Aorta (tissue), 5 donors: ENCODE measurements at places on chromosomes 16 and 17.
A peak's percentile ranks its signal among the peaks of the same experiment; 100 is the strongest.

DNA sequence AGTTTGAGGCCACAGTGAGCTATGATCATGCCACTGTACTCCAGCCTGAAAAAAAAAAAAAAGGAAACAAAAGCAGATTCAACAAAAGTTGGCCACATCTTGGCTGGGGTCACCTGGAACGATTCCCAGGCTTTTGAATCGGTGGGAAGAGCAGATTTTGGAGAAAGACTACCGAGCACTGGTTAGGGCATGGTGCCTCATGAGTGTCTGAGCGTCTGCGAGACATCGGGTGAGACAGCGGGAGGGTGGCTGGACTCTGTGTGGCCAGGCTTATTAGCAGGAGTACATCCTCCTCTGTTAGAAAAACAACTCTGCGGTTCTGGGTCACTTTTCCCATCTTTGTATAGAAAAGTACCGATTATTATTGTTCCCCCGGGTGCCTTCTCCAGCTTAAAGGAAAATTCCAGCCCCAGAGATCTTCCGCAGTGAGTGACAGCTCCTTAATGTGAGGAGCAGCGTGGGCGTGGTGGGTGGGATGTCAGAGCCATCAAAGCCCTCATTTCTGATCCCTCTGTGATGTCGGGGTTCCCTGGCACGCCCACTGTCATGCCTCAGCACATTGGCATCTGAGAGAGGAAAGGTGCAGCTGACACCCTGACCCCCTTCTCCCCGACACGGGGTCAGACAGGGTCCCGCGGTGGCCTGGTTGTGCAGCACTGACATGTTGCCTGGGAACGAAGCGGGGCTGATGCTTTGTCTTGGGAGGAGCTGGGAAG, 6.9 kb downstream of the RGS9 start:
- DNase-seq: peak; percentile 74

- DNase-seq: peak; percentile 31
These were observed 43.4 kb downstream of the COX4I1 start for GRCh38 chr16:85842848-85843247.

DNA sequence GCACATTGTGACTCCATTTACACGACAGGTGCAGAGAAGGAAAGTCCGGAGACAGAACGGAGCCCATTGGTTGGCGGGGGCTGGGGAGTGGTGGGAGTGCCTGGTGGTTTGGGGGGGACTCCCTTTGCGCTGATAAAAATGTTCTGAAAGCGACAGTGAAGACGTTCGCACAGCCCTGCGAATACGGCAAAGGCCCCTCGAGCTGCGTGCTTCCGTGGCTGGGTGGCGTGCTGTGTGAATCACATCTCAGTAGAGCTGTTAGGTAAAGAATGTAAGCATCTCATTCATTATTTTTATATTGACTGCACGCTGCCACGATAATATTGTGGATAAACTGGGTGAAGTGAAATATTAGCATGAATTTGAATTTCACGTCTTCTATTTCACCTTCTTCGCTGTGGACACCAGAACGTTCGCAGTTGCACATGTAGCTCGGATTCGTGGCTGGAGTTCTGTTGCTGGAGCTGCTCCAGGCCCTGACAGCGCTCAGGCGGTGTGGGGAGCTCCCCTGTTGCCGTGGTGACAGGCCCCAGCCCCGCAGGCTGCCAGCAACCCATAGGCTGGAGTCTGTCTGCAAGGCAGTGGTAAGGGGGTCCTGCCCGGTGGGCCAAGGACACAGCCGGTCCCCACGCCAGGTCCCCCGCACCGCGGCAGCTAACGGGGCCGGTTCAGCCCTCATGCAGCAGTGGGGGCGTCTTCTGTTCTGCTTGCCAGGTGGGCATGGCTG, 44.6 kb downstream of the SOX8 start:
- no peak for DNase-seq

GRCh38 chr16:11696266-11697012, 28.2 kb downstream of the SNN start:
- no peak for DNase-seq

DNA sequence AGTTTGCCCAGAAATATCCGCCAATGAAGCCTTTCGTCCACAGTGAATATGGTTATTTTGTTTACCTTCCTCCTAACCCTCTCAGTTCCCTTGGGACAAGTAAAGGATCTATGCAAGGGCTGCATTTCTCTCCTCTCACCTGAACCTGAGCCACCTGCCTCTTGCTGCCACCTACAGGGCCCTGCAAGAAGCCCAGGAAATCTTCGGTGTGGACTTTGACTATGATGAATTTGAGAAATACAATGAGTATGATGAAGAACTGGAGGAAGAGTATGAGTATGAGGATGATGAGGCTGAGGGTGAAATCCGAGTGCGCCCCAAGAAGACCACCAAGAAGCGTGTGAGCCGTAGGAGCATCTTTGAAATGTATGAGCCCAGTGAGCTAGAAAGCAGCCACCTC, 14.0 kb downstream of the SUPT6H start:
- DNase-seq: no peak

- DNase-seq: no peak
These were observed 26.4 kb upstream of the ARL4D start for GRCh38 chr17:43372273-43372911.

- no peak for DNase-seq
These were observed 203.1 kb downstream of the MSI2 start for GRCh38 chr17:57459286-57459915.

DNA sequence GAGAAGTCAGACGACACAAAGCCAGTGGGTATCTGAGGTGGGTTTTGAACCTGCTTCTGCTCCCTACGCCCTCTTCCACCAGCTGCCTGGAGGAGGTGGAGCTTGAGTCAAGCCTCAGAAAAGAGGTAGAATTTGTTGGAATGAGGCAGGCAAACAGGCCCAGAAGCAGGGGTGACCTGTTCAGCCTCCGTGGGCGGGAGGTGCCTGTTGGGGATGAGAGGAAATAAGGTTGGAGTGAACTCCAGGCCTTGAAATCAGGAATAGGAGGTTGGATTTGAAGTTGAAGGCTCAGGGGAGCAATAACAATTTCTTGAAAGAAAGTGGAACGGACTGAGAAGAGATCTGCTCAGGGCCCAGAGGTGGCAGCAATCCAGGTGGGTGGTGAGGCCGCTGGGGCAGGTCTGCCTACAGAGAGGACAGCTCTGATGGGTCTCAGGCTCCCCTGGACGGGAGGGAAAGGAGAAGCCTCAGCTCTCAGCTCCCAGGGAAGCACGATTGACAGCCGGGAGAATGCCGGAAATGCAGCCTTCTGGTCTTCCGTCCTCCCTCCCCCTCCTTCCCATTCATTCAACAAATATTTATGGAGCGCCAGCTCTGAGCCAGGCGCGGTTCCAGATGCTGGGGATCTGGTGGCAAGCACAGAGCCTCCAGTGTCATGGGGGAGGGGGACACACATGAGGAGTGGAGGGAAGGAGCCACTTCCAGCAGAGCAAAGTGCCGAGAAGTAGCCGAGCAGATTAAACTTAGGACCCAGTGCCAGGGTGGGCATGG, 61.9 kb upstream of the CIBAR2 start:
- peak; percentile 91 for DNase-seq

DNA sequence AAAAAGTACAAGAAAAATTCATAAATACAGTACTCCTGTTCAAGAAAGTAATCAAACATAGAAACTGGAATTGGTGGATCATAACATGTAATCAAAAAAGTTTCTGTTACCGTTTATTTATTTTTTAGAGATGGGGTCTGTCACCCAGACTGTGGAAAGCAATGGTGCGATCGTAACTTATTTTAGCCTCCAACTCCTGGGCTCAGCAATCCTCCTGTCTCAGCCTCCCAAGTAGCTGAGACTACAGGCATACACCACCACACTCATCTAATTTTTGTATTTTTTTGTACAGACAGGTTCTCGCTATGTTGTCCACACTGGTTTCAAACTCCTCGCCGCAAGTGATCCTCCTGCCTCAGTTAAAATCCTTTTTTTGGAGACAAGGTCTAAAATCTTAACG, 22.5 kb downstream of the ARHGAP17 start:
- no peak for DNase-seq

DNA sequence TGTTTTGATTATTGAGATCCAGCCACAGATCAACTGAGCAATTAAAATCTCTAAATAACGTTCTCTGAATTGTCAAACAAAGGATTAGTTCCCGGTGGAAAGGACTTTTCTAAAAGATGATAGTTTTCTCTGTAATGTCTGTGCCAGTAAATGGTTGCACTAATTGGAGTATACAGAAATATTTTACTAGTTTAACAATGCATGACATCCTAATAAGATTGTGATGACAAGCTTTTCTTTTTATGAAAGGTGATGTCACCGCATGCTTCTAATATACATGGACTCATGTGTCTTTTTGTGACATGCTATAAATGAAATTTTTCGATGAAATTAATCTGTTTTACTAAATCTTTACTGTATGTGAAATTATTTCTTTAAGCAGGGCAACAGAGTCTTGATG, 211.1 kb downstream of the IRX3 start:
- no peak for DNase-seq

GRCh38 chr17:17103160-17103559, 60.9 kb downstream of the MPRIP start:
- DNase-seq: peak; percentile 20

DNA sequence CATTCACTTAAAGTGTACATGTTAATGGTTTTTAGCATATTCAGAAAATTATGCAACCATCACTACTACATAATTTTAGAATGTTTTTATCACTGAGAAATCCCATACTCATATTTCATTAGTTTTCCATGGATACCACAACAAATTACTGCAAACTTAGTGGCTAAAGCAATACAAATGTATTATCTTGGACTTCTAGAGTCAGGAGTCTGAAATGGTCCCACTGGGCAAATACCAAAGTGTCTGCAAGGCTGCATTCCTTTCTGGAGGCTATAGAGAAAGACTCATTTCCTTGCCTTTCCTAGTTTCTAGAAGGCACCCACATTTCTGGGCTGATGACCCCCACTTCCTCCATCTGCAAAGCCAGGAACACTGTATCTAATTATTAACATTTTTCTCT, 16.9 kb upstream of the GNAO1 start:
- no peak for DNase-seq

GRCh38 chr17:74873874-74874614, 1.2 kb upstream of the FDXR start:
- DNase-seq: no peak

DNA sequence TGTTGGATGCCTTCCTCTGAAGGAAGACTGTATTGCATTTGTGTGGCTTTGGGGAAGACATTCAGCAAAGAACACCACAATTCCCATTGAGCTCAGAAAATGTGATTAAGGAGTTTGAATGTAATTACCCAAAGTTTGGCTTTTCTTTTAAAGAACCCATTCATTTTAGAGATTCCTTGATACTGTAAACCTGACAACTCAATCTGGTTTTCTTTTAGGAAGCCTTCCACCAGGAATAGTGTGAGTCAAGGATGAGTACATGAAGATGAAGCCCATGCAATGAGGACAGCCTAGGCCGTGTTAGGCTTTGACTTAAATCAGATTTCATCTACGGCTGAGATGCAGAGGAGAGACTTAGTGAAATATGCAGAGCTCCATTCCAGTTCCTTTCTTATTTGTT, 271.7 kb upstream of the TBX2 start:
- no peak for DNase-seq

DNA sequence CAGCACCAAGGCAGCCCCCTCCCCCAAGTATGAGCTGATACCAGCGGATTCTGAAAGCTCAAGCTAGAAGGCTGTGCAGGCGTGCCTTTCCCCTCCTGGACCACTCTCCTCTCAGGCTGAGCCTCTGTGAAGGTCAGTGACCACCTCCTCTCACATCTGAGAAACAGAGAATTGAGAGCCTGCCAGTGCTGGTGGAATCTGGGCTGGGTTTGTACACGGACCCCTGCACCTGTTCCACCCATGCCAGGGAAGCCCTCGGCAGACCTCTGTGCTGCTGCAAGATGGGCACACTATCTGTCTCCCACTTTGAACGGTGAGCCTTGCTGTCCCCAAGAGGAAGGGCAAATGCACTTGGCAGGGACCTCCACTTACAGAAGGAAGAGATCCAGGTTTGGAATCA, 54.7 kb upstream of the SDK2 start:
- no peak for DNase-seq

- DNase-seq: no peak
These were observed 1.4 kb upstream of the PIPOX start for GRCh38 chr17:29041571-29041970.

DNA sequence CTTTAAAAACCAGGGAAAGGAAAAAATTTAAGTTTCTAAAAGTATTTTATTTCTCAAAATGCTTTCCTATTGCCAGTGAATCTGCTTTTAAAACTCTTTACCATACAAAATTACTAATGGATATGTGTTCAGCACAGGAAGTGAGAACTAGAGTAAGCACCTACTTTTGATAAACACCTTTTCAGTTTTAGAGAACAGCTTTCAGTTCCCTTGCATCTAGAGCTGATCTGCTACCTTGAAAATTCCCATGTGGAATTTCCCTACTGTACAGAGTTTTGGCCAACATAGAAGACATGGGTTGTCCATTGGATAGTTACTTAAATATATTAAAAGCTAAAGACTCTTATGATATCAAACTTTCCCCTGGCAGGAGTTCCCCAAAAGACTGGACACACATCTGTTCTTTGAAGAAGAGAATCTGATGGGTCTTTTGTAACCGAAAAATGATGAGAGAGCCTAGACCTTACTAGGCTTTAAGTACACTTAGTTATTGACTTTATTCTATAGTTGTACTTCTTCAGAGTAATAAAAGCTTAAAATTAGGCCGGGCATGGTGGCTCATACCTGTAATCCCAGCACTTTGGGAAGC, 112.1 kb upstream of the CNTNAP4 start:
- DNase-seq: no peak

DNA sequence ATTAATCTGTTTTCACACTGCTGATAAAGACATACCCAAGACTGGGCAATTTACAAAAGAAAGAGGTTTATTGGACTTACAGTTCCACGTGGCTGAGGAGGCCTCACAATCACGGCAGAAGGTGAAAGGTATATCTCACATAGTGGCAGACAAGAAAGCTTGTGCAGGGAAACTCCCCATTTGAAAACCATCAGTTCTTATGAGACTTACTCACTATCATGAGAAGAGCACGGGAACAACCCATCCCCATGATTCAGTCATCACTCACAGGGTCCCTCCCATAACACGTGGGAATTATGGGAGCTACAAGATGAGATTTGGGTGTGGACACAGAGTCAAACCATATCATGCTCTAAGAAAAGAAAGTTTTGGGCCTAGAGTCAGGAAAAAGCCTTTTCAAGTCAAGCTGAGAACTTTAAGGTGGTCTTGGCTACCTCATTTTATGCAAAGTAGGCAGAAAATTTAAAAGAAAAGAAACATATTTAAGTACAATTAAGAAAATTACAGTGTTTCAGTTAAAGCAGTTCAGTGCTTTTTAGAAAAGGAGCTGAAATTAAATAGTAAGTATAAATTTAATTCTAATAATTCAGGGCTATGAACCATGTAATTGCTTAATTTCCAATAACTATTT, 24.9 kb upstream of the CRYM start:
- DNase-seq: no peak
